Pancreas (tissue), 10 donors: ENCODE measurements at places on chromosomes 4 and X. TPM values are rescaled to one million over a fixed set of nuclear protein-coding genes. Genes with fewer than 3 reads are reported as not detected.

GRCh38 chr4:109755656-109756055 lies 25.8 kb upstream of the PLA2G12A start:
- DNase-seq = no peak

DNA sequence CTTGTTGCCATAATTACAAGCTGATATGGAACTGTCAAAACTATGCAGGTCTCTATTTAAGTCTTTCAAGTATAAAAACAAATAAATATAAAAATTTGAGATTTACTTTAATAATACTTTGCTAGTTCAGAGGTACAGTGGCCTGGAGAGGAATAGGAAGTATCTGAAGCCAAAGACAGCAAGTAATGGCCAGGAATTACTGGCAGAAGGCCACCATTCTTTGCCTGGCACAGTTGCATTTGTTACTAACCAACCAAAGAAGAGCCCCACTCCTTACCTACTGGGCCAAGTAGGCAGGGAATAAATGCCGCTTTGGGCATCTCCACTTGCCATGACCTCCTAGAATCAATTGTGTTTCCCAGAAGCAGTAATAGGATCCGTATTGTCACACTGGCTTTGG lies 13.8 kb upstream of the ADAMTS3 start:
- DNase-seq = no peak

DNA sequence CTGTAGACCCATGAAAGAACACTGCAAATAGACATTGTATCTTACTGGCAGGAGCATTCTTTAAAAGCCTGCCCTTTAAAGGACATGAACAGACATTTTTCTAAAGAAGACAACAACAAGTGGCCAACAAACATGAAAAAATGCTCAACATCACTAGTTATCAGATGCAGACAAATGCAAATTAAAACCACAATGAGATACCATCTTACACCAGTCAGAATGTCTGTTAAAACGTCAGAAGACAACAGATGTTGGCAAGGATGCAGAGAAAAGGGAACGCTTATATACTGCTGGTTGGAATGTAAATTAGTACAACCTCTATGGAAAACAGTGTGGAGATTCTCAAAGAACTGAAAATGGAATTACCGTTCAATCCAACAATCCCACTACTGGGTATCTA lies 77.2 kb downstream of the ATP10D start:
- no peak for DNase-seq

DNA sequence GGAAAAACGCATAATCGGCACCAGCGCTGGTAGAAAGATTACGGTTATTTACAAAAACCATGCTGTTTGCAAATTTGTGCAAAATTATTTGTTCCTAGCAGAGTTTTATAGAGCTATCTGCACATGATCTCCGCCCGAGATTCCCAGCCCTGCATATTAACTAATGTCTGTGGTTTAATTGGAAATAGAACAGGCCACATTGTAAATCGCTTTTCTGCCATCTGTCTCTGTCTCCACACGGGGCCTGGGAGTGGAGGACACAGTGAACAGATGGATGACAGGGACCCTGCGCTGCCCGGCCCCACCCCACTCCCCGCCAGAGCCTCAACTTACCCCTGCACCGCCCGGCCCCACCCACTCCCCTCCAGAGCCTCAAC lies 126.9 kb downstream of the FAM53A start:
- DNase-seq = no peak

GRCh38 chrX:68936608-68937007 lies 107.8 kb downstream of the EFNB1 start:
- DNase-seq = no peak

The COL4A5 gene
- 1.2 TPM for total RNA-seq
